Neural crest cell (in vitro differentiated cells): ENCODE measurements at places on chromosomes 12 and 14. TPM values are rescaled to one million over a fixed set of nuclear protein-coding genes. Genes with fewer than 3 reads are reported as not detected.

Gene SOAT2
- total RNA-seq, result not detected in 2 replicates

Gene MYL2
- total RNA-seq, result not detected in 2 replicates

Gene PGF
- 2.9 and 3.9 TPM in 2 replicates for total RNA-seq

Gene LRRIQ1
- total RNA-seq, result 3.8 and 4.3 TPM in 2 replicates

Gene EFS
- total RNA-seq, result 100 and 104 TPM in 2 replicates

Gene BDKRB1
- total RNA-seq, result not detected in 2 replicates

Gene BCAT1
- 199 TPM in 2 replicates for total RNA-seq

Gene MMP19
- not detected in 2 replicates for total RNA-seq

Gene PLCZ1
- not detected in 2 replicates for total RNA-seq
